Lung microvascular endothelial cell (primary cell): ENCODE measurements at places on chromosomes 5 and 9. TPM values are rescaled to one million over a fixed set of nuclear protein-coding genes. Genes with fewer than 3 reads are reported as not detected.

RAI14 gene
- 116 and 187 TPM in 2 replicates for total RNA-seq

- DNase-seq = peak; percentile 16
Observed at GRCh38 chr5:180471866-180472265, 22.3 kb upstream of the CNOT6 start.

- DNase-seq = no peak
Observed at GRCh38 chr5:79890930-79891249, 100.2 kb downstream of the MTX3 start.

DNA sequence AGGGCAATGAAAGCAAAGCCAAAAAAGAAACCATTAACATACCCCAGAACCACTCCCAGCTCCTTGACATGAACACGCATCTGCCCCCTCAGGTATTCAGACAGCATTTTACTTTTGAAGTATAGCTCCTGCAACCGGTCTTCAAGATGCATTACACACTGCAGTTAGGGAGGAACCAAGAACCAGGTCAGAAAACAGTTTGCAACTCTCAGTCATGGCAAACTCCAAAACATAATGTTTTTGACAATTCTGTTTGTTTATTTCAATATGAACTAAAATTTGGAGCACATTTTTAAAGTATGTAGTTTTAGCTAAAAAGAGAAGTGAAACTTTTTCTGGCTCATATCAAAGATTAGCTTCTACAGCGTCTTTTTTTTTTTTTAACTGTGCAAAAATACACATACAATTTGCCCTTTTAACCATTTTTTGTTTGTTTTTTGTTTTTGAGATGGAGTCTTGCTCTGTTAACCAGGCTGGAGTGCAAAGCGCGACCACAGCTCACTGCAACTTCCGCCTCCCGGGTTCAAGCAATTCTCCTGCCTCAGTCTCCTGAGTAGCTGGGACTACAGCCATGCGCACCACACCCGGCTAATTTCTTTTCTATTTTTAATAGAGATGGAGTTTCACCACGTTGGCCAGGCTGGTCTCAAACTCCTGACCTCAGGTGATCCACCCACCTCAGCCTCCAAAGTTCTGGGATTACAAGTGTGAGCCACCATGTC lies 12.2 kb upstream of the RAPGEF6 start:
- DNase-seq = no peak

NPR3 gene
- under 0.01 and 0.22 TPM in 2 replicates for total RNA-seq

DNA sequence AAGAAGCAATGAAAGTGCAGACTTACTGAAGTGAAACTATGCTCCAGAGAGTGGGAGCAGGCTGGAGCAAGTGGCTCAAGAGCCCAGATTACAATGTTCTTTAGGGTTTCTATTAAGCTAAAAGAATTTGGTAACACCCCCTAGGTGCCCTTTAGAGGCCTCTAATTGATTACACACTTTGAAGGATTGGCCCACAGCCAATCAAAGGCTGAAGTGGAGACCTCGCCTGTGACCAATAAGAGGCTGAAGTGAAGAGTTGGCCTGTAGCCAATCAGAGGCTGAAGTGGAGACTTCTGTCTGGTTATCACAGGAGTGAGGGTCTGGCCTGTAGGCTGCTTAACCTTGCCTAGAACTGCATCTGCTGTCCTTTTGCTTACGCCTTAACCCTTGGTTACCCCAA lies 46.7 kb upstream of the SPATA31C2 start:
- no peak for DNase-seq

ENTREP1 gene
- 3.3 and 11.1 TPM in 2 replicates for total RNA-seq

DNA sequence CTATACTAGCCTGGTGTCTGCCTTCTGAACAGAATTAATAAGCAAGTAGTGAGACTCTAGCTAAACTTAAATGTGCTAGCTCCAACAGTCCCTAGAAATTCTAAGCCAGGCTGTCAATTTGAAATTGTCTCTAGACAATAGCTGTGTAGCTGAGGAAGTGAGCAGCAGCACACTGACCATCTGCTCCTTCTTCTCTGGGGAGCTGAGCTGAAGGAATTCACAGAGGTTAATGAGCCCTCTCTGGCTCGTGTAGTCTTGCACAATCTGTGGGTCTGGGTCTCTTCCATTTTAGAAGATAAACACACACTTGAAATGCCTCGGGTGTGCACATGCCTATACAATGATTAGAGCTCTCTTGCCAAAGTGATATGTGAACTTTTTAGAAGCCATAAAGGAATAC lies 63.5 kb upstream of the BARX1 start:
- DNase-seq = no peak

UGT3A1 gene
- total RNA-seq = not detected in 2 replicates

DNA sequence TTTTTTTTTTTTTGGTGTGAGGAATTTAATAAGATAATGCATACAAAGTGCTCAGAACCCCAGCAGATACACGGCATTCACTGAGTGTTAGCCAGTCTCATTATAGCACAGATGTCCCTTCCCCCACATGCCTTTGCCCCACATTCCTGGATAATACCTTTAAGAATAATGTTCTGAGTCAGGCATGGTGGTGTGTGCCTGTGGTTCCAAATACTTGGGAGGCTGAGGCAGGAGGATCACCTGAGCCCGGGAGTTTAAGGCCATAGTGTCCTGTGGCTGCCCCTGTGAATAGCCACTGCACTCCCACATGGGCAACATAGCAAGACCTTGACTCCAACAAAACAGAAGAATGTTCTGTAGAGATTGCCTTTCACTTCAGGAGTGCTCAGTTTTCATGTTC lies 24.2 kb upstream of the ANKRD18A start:
- DNase-seq = no peak

- DNase-seq = no peak
Observed at GRCh38 chr5:6088706-6089105, 289.6 kb downstream of the MED10 start.

DNA sequence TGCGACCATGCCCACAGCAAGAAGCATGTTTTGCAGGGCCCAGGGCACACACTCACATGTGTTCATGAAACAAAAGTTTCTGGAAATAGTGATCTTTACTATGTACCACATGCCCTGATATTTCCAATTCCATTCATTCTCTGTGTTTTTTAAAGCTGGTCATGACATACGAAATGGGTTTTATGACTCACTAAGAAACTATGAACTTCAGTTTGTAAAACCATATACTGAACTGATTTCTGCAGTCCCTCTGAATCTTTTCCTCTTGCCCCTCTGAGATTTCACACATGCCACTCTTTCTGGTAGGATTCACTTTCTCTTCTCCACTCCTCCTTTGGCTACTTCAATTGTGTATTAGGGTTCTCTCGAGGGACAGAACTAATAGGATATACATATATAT lies 416.1 kb upstream of the TRPC7 start:
- DNase-seq = no peak

ZNG1A gene
- 10.7 and 20.9 TPM in 2 replicates for total RNA-seq

- DNase-seq = peak; percentile 77
Observed at GRCh38 chr9:136787690-136788400, 3.3 kb upstream of the TMEM141 start.
